A549 treated with RU486 at 1 μM for 4 hours (cell line): ENCODE measurements at places on chromosomes 1 and 21. TPM values are rescaled to one million over a fixed set of nuclear protein-coding genes. Genes with fewer than 3 reads are reported as not detected.

Gene TDRD5
- 0.03 to 0.09 TPM (median 0.05 TPM) in 3 of 5 replicates, not detected in the others for total RNA-seq

Gene LINGO4
- not detected in 5 replicates for total RNA-seq

Gene POMGNT1
- 33.9 to 54.9 TPM (median 44.7 TPM) in 5 replicates for total RNA-seq

Gene LPAR3
- 0.16 to 0.39 TPM (median 0.35 TPM) in 5 replicates for total RNA-seq

Gene OR10Z1
- total RNA-seq = not detected in 5 replicates

Gene TMCO4
- 5.0 to 8.0 TPM (median 6.5 TPM) in 5 replicates for total RNA-seq

Gene EEIG2
- total RNA-seq = 2.9 to 7.2 TPM (median 6.3 TPM) in 5 replicates

Gene RGS13
- not detected in 5 replicates for total RNA-seq

Gene CHI3L1
- total RNA-seq = not detected in 5 replicates

Gene KIF14
- 4.1 to 12.1 TPM (median 11.8 TPM) in 5 replicates for total RNA-seq

Gene UMODL1
- not detected in 5 replicates for total RNA-seq

Gene AMY1B
- total RNA-seq = not detected in 5 replicates

Gene PERM1
- 0.20 to 0.29 TPM (median 0.21 TPM) in 4 of 5 replicates, not detected in the other for total RNA-seq

Gene UBXN10
- not detected in 5 replicates for total RNA-seq

Gene ADGRL4
- not detected in 5 replicates for total RNA-seq
